ENCODE measurements at places on chromosomes 7 and 10.

DNA sequence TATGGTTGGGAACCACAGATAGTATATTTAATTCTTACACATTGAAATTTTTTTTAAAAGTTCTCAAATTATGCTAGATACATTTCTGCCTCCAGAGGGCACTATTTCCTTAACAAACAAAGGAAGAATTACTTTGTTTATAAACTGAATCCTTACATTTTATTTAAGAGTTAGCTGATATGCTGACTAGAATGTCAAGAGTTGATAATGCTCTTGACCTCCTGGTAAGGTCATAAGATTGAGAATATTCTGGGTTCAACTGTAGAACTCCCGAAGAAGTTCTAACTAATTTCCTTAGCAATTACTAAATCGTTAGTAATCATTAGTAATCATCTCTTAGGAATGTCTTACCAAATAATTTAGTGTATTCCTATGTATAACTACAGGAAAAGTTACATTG, 95.3 kb upstream of the CYP26C1 start:
- peak; percentile 12 for DNase-seq

DNA sequence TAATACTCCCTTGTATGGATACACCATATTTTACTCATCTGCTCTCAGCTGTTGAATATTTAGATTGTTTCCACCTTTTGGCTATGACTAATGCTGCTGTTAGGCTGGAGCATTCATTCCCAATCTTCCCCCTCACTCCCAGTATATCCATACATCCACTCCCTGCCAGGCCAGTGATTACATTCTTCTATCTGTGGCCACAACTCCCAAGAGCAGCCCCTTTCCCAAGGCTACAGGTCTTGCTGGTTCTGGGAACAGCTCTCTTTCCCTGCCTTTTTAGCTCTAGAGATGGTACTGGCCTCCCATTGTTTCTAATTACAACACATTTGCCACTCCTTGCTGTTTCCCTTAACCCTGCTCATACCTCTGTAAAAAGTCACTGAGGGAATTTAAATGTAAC, 28.2 kb downstream of the SFR1 start:
- DNase-seq, result peak; percentile 20

DNA sequence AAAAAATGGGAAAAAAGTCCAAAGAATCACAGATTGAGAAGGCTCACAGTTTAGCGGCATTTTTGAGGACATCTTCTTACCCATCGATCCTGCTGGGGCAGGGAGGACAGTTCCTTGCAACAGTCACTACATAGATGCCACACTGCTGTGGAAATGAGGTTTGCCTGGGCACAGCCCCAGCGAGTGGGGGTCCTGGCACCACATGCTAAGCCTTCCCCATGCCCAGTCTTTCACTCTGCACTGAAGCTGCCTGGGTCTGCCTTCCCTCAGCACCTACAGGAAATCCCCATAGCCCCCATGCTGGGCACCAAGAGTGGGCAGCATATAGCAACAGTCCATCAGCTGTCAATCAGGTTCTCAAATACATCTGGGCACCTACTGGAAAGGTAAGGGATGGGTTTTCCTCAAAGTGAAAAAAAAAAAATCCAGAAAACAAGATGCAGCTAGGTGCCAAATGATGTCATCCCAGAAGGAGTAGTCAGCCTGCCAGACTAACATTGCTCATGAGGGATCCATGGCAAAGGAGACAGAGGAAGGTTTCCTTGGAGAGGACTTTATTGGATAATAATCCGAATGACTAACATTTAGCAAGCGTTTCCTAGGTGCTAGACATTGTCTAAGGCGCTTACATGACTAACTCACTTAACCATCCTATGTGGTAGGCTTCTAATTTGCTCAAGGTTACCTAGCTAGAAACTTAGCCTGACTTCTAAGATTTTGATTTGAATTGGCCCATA, 125.7 kb upstream of the CXCL12 start:
- peak; percentile 29 for DNase-seq

GRCh38 chr10:112917681-112918080, 32.4 kb upstream of the TCF7L2 start:
- DNase-seq, result no peak

DNA sequence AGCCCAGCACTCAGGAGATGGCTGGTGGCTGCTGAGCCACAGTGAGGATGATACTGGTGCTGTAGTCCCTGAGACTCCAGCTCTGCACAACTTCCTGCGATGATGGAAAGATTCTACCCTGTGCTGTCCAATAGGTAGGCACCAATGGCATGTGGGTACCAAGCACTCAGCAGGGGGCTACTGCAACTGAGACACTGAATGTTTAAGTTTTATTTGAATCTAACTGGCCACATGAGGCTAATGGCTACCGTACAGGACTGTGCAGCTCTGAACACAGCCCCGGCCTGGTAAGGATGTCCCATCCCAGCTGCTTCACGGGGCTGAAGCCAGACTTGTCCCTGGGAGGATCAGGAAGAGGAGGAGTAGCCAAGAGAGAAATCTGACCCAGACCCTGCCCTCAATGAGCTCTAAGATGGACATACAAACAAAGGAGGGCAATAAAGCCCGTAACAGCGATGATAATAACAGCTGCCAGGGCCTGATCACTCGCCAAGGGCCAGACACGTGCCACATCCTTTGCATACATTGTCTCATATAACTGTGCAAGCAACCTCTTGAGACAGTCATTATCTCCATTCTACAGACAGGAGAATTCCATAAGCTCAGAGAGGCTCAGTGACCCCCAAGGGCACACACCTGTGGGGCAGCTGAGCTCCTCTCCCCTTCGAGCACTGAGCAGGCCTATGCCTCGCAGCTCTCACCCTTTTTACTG, 3.8 kb downstream of the GPRIN2 start:
- no peak for DNase-seq

GRCh38 chr7:108252177-108252576, 122.0 kb upstream of the LAMB4 start:
- DNase-seq, result no peak

GRCh38 chr10:6399231-6399741, 180.8 kb downstream of the PRKCQ start:
- DNase-seq, result no peak

GRCh38 chr7:103972779-103973434, 16.6 kb downstream of the RELN start:
- DNase-seq, result no peak

DNA sequence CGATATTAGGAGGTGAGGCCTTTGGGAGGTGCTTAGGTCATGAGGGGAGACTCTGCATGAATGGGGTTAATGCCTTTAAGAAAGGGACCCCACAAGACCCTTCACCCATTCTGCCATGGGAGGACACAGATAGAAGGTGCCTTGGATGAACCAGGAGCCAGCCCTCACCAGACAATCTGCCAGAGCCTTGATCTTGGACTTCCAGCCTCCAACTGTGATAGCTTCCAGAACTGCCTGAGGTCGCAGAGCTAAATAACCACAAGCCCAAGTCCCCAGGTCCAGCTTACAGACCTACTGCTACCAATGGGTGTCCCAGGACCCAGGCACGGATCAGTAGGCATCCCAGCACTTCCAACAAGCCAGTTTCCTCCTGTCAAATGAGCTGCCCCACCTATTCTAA, 37.5 kb downstream of the TNS3 start:
- DNase-seq, result no peak

DNA sequence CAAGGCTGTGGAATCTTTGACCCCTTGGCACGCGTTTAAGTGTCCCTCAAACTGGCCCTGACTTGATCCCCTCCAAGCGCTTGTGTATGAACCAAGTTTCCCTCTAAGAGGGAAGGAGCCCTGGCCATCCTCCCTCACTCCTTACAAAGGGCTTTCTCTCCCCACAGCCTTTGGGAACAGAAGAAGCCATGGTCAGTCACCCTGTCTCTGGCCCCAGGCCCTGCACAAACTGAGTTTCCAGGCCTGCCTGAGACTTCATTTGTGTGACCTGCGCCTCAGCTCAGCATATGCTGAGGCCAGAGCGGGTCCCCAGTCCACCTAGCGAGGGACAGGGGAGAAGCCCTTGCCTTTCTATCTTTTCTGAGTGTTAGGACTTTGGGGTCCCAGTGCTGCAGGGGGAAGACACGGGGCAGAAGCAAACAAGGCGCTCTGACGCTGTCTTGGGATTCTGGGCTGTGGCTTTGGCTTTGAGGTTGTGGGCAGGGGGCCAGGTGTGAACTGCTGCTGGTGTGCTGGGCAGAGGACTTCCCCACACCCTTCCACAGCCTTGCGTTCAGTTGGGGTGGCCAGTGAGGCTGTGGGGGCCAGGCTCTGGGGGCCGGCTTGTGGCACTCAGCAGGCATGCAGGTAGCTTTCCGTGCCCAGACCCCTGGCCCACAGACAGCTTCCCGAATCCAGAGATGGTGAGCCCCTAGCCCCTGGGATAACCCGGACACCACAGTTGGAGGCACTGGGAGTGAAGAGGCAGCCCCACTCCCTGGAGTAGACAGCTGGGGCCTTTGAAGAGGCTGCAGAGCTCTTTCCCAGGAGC, 1.5 kb downstream of the RET start:
- no peak for DNase-seq

GRCh38 chr10:22433875-22434274, 88.6 kb downstream of the SPAG6 start:
- peak; percentile 80 for DNase-seq

DNA sequence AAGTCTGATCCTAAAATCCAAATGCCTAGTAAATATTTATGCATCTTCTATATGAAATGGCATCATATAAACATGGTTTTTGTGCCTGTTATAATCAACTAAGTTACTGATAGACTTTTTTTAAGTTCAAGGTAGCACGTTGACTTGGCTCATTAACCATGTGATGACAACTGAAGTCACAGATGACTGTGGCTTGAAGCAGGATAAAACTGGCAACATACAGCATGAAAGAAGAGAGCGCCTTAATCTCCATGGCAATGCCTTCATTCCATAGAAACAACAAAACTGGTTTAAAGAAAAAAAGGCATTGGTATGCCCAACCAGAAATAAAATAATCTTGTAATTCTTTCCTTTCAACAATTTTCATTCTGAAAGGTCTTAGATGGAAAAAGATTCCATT, 188.9 kb upstream of the CDK1 start:
- DNase-seq, result no peak

DNA sequence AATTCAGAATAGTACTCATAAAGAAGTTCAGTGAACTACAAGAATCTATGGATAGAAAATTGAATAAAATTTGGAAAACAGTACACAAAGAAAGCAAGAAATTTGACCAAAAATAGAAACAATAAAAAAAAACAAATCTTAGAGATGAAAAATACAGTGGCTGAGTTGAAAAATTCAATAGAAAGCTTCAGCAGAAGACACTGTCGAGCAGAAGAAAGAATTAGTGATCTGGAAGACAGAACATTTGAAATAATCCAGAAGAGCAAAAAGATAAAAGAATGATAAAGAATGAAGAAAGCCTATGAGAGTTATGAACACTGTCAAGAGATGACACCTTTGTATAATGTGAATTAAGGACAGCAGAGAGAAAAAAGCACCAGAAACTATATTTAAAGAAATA, 480.6 kb downstream of the SDK1 start:
- no peak for DNase-seq

DNA sequence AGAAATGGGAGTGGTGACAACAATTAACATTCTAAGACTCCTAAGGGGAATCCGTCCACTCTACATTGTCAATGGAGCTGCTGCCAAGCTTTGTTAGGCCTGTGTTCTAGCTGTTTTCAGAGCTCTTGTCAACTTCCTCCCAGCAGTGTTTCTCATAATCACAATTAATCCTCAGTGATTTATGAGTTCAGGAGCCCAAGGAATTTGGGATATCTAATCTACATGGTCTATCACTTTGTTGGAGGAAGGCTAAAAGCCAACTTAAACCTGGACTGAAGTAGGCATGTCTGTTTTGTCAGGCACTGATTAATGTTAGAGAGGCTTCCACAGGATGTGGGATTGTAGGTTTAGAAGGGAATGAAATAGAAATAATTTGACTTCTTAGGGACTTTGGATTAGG, 10.2 kb upstream of the OR2F2 start:
- DNase-seq, result no peak

DNA sequence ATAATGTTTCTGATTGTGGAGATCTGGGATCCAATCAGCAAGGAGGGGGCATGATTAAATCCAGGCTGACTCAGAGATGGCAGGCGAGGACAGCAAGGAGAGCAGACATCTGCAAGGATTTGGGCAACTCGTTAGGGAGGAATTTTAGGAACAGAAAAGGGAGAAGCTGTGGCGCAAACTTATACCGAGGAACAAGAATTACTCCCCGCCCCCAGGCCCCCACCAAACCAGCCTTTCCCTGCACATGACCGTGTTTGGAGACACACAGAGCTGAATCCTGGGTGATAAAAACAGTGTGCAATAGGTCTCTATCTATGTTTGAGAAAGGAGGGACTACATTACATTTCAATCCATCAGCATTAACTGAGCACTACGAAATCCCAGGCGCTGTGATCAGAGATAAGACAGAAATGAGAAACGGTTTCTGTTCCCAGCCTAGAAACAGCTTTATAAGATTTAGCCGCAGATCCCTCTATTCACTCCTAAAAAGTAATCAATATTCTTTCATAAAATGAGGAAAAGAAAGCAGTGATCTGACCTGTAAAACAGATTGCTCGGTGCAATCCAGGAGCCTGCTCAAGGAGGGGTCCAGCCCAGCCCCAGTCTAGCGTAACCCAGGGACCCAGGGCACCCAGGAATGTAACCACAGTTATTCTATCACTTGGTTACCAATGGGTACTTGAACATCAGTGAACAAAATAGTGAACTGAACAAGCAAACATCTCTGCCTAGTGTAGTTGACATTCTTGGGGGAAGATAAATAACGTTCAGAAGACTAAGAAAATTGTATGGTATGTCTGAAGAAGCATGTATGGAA, 37.2 kb upstream of the RAPGEF5 start:
- no peak for DNase-seq

- DNase-seq, result no peak
Observed at GRCh38 chr10:98208925-98209324, 59.1 kb downstream of the LOXL4 start.

DNA sequence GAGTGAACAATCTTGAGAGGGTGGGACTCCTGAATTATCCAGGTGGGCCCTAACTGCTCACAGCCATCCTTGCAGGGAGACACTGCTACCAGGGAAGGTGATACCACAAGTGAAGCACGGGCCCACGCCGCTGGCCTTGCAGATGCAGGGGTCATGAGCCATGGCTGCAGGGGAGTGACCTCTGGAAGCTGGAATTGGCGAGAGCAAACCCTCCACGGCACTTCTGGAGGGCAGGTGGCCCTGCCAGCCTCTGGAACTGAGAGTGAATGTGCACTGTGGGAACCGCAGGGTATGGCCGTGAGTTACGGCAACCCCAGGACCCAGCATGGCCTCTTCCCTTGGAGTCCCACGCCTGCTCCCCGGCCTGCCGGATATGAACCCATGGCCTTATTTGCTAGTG, 37.5 kb downstream of the STK32C start:
- no peak for DNase-seq

DNA sequence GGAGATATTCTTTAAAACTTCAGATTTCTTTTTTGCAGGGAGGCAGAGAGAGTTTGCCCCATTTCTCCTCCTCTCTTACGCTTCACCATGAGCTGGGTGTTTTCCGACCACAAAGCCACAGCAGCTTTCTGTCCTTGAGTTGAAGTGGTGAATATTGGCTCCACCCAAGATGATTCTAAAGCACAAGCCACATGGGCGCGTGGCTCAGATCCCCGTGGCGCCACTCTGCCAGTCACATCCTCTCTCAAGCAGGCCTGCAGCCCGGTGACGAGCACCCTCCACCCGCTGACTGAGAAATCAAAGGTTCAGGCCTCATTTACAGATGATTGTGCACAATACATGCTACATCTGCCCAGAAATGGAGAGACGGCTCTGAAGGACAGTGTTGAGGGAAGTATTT, 27.6 kb upstream of the RNF32 start:
- no peak for DNase-seq

- no peak for DNase-seq
Observed at GRCh38 chr10:113992471-113993011, 51.1 kb upstream of the ADRB1 start.
